EH (cell line): ENCODE measurements at places on chromosomes 3 and 15.

DNA sequence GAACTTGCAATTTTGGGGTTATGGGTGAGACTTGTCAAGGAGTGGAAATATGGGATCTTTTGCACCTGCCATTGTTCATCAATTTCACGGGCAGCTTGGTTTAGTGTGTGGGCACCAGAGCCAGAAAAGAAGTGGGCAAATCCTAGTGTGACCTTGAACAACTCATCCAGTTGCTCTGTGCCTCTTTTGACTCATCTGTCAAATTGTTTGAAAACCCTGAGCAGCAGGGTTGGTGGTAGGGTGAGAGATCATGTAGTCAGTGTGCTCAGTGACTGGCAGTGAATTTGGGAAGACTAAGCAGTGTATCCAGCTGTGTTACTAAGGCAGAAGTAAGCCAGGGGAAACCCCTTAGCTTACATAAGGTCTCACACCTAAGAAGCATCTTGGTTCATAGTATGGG, 293.0 kb upstream of the TRIM42 start:
- DNase-seq, result no peak

GRCh38 chr15:97479957-97480356, 480.5 kb upstream of the ARRDC4 start:
- DNase-seq, result no peak

DNA sequence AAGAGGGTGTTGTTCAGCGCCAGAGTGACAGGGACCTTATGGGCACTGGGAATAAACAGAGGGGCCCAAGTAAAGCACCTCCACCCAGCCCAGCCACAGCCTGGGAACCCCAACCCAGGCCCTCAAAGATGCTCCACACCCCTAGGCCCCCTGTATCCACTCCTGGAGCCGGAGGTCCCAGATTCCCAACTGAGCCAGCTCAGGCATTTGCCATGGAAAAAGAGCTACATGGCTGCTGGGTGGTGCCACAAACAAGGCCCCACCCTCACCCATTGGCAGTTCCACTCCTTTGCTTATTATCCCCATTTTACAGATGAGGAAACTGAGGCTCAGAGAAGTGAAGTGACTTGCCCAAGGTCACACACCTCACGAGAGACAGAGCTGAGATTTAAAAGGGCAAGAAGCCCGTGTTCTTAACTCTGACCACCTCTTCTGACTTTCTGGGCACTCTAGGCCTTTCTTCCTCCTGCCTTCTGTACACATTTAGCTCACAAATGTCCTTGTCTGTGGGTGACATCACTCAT, 16.9 kb downstream of the ANPEP start:
- no peak for DNase-seq

- DNase-seq, result peak; percentile 47
Measured at GRCh38 chr3:133295199-133295901, 104.5 kb upstream of the BFSP2 start.

- no peak for DNase-seq
Measured at GRCh38 chr15:67771189-67771800, 54.0 kb upstream of the SKOR1 start.

DNA sequence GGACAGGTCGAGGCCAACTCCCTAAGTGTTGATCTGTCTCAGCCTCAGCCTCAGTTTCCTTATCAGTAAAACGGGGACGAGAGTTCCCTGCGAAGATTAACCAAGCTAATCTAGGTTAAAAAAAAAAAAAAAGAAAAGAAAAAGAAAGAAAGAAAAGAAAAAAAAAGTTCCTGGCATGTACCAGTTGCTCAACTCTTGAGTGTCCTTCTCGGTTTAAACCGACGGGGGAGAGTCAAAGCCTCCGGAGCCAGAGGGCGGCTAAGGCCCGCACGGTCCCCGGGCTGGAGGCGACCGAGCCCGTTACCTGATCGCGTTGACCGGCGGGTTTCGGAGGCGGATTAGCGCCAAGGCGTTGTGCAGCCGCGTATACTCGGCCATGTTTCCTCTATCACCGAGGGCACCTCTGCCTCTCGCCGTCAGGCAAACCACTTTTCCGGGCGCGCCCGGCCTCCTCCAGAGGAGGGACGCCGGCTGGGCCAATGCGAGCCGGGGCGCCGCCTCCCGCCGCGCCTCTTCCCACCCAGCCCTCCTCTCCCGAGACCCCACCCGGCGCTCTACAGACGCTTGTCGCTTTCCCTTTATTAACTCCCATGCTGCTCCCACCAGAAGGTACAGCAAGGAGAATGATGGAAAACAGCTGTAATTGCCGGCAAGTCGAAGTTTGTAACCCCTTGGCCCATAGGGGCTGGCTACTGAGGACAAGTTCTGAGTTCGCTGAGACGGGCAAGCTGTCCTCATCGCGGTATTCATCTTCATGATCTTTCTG, at the start of gene EHHADH:
Gene EHHADH, minus strand, starts transcription at position 405 of the 766 bp plus-strand sequence. Its CDS starts 27 bp downstream, at position 378.
- DNase-seq, result peak; percentile 78

GRCh38 chr3:44400771-44401170, 62.2 kb downstream of the TCAIM start:
- DNase-seq, result no peak

DNA sequence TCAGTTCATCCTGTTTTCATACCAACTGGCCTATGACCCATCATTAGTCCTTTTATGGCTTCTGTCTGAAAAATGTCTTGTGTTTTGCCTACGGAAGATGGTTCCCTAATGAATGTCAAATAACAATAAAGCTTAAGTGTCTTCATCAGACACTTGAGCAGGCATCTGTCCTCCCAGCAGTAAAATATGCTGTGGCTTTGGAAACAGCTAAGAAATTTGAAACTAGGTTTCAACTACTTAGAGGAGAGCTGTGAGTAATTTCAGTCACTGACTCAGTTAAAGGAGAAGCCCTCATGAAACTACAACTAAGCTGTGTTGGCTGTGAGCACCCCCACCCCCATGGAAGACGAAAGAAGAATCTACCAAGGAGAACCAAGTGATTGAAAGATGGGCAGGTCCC, 409.4 kb upstream of the PPP2R3A start:
- peak; percentile 56 for DNase-seq

GRCh38 chr3:124360563-124360962, 368.6 kb upstream of the ROPN1 start:
- DNase-seq, result no peak

DNA sequence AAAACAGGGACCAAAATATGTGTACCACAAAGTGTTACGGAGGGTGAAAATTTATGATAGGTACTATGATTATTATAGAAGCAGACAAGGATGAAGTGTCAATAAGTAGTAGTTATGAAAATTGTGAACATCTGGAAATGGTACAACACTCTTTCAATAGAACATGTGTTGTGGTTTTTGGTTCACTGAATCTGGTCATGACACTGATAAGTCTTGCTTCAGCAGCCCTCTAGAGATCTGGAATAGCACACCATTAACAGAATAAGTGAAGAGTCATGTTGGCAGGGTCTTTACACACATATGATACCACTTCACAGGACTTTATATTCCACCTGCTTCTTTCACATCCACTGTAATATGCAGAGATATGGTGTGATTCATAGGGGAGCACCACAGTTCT, 985.2 kb upstream of the SEMA6D start:
- no peak for DNase-seq

GRCh38 chr3:172591876-172592771, 68.9 kb upstream of the TNFSF10 start:
- DNase-seq, result no peak

DNA sequence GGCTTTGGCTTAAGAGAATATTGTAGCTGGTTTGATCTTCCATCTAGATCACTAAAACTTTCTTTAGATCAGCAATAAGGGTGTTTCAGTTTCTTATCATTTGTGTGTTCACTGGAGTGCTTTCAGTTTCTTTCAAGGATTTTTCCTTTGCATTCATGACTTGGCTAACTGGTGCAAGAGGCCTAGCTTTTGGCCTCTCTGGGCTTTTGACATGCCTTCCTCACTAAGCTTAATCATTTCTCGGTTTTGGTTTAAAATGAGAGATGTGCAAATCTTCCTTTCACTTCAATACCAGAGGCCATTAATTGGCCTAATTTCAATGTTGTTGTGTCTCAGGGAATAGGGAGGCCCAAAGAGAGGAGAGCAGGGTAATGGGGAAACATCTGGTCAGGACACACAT, 30.3 kb upstream of the CCNB2 start:
- no peak for DNase-seq

DNA sequence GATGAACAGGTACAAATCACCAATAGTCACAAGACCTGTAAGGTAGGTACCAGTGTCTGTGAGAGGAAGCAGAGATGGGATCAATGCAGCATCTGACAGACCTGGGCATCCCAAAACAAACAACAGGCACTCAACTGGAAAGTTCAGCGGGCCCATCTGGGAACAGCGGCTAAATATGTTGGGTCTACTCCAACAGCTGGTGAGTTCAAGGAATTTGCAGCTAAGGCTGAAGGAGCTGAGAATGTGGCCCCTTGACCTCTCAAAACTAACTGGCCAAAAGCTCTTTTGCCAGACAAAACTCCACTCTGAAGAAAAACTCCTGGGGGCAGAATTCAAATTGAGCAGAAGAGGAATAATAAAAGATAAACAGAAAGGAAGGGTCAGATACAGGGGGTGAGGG, 24.4 kb downstream of the AVEN start:
- DNase-seq, result peak; percentile 44

DNA sequence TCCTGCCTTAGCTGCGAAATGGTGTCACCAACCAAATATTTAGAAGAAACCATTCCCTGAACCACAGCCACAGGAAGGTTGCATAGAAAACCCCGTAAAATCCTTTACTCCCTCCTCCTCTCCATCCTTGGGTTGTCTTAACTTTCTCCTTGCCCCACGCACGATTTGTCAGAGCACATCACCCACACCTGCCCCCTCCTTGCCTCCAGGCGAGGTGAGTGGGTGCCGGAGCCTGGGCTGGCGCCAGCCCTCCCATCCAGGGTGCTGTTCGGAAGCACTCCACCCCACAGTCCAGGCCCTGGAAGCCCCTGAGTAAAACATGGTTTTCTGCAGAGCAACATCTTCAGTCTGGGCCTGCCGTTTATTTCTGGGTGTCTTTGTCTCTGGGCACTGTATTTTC, 3.7 kb downstream of the GHRL start:
- no peak for DNase-seq

- DNase-seq, result peak; percentile 95
Measured at GRCh38 chr3:49133226-49133951, 539 bp upstream of the LAMB2 start.

DNA sequence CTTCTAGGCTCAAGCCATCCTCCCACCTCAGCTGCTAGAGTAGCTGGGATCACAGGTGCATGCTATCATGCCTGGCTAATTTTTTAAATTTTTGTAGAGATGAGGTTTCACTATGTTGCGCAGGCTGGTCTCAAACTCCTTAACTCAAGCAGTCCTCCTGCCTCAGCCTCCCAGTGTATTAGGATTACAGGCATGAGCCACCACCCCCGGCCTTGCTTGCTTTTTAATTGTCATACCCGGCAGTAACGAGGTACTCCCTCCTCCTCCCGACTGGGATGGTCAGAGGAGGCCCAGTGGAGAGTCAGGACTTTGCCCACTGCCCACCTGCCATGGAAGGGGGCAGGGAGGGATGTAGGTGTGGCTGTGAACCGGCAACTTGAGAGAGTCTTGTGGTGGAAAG, 4.5 kb downstream of the NOX5 start:
- DNase-seq, result no peak

DNA sequence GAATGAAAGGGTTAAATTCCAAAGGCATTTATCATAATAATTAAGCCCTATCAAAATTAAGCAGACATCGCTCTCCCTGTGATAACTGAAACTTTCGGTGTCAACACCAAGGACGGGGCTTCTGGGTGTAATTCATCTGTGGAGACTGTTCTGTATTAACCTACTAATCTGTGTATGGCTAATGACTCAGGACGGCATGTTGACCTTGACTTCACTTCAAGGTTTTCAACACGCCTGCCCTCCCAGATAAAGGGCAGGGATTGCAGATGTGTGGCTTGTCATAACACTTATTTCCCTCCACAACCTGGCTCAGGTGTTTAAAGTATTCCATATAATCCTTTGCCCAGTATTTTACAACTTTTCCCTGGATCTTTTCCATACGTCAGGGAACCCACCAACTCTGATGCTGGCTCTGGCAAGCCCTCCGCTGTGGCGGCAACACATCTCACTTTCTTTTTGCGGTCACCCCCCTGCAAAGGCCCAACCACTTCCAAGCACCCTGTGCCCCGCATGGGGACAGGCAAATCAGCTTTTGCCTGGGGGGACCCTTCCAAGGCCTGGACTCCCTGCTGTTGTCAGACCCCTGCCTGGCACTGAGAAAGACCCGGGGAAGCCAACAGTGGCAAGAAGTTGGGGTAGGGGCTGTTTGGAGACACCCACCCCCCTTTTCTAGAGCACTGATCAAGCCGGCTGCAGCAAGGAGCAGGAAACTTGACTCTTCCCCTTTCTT, 93.2 kb upstream of the MEF2A start:
- DNase-seq, result no peak

DNA sequence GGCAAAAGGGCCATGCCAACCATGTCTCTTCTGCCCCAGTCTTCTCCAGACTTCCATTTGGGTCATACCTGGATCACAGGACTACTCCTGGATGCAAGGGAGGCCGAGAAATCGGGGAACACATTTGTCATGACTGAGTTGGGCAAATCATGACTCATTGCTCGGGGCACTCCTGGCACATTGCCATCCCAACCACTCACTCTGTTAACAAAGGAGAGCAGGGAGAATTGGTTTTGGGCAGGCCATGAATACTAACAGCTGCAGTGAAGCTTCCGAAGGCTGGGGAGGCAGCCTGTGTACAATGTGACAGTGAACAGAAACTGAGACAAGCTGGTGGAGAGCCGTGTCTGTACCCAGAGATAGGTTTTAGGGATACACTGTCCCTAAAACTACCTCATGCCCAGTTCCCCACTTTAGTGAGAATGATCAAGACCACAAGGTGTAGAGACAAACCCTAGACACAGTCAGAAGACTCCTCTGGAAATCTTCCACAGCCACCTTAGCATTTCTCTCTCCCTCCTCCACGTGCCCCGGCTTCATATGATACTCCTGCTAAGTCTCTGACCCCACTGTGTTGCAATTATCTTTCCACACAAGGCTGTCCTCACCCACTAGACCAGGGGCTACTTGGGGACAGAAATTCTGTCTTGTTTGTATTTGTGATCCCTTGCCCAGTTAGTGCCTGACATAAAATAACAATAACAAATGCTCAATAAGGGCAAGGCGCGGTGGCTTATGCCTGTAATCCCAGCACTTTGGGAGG, 10.5 kb upstream of the BUB1B start:
- DNase-seq, result peak; percentile 63

- DNase-seq, result no peak
Measured at GRCh38 chr3:99551520-99551919, 86.9 kb upstream of the COL8A1 start.

DNA sequence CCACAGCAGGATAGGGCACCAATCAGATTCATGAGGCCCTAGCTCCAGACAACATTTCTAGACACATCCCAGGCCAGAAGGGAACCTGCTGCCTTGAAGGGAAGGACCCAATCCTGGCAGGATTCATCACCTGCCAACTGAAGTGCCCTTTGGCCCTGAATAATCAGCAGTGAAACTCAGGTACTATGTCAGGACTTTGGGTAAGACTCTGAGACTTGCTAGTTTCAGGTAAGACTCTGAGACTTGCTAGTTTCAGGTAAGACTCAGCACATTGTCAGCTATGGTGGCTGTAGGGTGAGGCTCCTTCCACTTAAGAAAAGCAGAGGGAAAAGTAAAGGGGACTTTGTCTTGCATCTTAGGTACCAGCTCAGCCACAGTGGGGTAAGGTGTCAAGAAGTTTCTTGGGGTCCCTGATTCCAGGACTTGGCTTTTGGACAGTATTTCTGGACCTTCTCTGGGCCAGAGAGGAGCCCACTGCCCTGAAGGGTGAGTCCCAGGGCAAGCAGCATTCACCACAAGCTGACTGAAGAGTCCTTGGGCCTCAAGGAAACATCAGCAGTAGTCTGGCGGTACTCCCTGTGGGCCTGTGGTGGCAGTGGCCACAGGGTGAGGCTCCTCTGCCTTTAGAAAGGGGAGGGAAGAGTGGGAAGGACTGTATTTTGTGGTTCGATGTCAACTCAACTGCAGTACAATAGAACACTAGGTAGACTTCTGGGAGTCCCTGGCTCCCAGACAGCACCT, 13.7 kb upstream of the COL8A1 start:
- DNase-seq, result no peak
